A549 treated with GW870086 at 1 μM for 4 hours (cell line): ENCODE measurements at places on chromosomes 3 and 15. TPM values are rescaled to one million over a fixed set of nuclear protein-coding genes. Genes with fewer than 3 reads are reported as not detected.

GPR149 gene
- total RNA-seq: not detected in 5 replicates

DRD3 gene
- not detected in 5 replicates for total RNA-seq

CIDEC gene
- total RNA-seq: 35.1 to 45.7 TPM (median 37.0 TPM) in 5 replicates

PLA1A gene
- total RNA-seq: 0.11 to 0.56 TPM (median 0.44 TPM) in 5 replicates
